ENCODE measurements at places on chromosomes 1 and 21.

GRCh38 chr1:227541796-227542152, 21.6 kb upstream of the ZNF678 start:
- no peak for DNase-seq

- no peak for DNase-seq
These were observed 83.4 kb downstream of the NOTCH2 start for GRCh38 chr1:119986007-119986497.

DNA sequence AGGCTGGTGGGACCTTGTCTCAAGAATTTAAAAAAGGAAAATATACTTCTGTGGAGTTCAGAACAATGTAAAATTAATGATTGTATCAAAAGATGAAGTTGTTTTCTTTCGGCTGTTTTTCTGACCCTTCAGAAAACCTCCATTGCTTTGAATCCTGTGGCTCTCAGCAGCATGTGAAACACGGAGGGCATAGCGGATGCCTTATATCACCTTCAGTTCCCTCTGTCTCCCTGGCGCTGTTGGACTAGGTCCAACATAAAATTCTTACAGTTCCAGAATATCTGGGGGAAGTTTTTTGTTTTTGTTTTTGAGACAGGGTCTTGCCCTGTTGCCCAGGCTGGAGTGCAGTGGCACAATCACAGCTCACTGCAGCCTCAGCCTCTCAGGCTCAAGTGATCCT, 7.4 kb downstream of the ZBTB8A start:
- DNase-seq: no peak

DNA sequence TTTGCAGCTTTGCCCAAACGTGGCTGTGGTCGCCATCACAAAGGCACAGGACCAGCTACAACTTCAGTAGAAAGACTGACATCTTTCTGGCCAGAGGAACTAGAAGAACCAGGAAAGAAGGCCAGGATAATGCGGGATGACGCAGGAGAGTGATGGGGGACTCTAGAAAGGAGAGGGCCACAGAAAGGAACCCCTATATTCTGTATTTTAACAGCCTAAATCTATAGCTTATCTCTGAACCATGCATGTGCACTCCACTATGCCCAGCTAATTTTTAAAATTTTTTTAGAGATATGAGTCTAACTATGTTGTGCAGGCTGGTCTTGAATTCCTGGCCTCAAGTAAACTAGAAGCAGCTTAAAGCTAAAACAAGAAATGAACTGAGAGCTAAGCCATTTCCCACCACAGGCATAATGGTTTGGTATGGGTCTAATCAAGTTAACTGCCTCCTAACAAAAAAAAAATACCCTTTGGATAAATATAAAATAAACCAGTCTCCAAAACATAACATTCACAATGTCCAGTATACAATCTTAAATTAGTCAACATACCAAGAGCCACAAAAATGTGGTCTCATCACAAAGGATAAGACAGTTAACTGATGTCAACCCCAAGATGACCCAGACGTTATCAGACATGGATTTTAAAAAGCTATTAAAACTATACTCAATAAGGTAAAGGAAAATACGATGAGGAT, 18.0 kb downstream of the LTN1 start:
- DNase-seq: no peak

GRCh38 chr1:94634977-94635416, 93.4 kb upstream of the F3 start:
- no peak for DNase-seq

GRCh38 chr1:230572121-230573105, 69.9 kb upstream of the COG2 start:
- no peak for DNase-seq

- DNase-seq: no peak
These were observed 1.7 kb downstream of the DR1 start for GRCh38 chr1:93347334-93347899.

All from activated CD8-positive, alpha-beta memory T cell treated with anti-CD3 and anti-CD28 coated beads, Interleukin-2, amount 50 U/mL, for 4 hours (primary cell).